ENCODE measurements at places on chromosomes 11 and 22. TPM values are rescaled to one million over a fixed set of nuclear protein-coding genes. Genes with fewer than 3 reads are reported as not detected.

Gene ENTHD1
- total RNA-seq, result not detected

Gene SLC25A45
- total RNA-seq, result 1.4 TPM

Gene SPDYC
- total RNA-seq, result not detected

Gene CD3G
- not detected for total RNA-seq

Gene DEUP1
- total RNA-seq, result not detected

Gene CASP4
- 117 TPM for total RNA-seq

Gene OR5B17
- not detected for total RNA-seq

Gene OR8D1
- total RNA-seq, result not detected

Gene RAB38
- 1.1 TPM for total RNA-seq

Gene PES1
- 99.5 TPM for total RNA-seq

Gene DBX1
- not detected for total RNA-seq

Measured in smooth muscle cell of the coronary artery (primary cell).